ENCODE measurements at places on chromosomes 6 and 20.

GRCh38 chr20:23142162-23143050, 56.3 kb upstream of the CD93 start:
- no peak for DNase-seq

DNA sequence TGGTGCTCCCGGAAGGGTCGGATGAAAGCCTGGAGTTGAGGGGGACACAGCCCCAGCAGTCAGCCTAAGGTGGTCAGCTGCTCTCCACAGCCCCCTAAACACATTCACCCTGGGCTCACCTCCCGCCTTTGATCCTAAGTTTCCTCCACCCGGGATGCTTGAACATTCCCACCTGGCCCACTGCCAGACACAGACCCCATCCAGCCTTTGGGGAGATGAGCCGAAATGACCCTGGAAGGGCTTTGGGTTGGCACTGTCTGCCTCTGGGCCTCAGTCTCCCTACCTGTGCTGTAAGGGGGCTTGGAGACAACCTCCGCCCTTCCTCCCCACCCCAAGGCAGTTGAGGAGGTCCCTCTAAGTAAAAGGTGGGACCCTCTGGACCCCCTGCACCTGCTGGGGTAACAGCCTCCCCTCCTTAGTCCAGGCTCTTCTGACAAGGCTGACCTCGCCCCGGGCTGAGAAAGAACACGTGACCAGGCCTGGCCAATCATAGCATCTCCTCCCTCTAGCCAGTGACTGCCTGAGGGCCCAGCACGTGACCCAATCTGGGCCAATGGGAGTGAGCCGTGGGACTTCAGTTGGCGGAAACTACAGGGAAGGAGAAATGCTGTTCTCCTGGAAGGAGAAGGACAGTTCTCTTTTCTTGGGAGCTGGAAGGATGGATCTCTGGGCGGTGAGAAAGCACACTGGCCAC, 16.9 kb upstream of the UBE2V1 start:
- DNase-seq: no peak

DNA sequence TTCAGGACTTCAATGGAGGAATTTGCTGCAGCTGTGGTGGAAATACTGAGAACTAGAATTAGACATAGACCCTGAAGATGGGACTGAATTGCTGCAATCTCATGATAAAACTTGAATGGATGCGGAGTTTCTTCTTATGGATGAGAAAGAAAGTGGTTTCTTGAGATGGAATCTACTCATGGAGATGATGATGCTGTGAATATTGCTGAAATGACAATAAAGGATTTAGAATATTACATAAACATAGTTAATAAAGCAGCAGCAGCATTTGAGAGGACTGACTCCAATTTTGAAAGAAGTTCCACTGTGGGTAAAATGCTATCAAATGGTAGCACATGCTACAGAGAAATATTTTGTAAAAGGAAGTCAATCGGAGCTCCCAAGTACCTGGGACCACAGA, 264.6 kb downstream of the UBE3D start:
- no peak for DNase-seq

- no peak for DNase-seq
Measured at GRCh38 chr6:163900570-163900969, 486.1 kb downstream of the QKI start.

DNA sequence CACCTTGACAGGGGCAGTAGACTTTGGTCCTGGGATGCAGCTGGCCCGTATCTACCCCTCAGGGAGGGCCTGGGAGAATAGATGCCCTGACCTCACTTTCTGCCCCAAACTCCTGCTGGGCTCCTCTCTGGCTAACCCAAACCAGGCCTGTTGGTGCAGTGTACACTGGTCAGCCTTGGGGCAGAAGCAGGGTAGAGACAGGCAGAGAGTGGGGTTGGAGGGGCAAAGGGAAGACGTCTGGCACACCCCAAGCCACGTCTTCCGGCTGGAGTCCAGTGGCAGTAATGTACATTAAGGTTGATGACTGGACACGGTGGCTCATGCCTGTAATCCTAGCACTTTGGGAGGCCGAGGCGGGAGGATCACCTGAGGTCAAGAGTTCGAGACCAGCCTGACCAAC, 9.3 kb downstream of the DDR1 start:
- DNase-seq: no peak

- no peak for DNase-seq
Measured at GRCh38 chr6:110815015-110815410, 256 bp downstream of the CDK19 start.

- DNase-seq: no peak
Measured at GRCh38 chr6:112223070-112223861, 31.1 kb downstream of the LAMA4 start.

GRCh38 chr6:2549834-2550233, 200.9 kb downstream of the MYLK4 start:
- DNase-seq: no peak

DNA sequence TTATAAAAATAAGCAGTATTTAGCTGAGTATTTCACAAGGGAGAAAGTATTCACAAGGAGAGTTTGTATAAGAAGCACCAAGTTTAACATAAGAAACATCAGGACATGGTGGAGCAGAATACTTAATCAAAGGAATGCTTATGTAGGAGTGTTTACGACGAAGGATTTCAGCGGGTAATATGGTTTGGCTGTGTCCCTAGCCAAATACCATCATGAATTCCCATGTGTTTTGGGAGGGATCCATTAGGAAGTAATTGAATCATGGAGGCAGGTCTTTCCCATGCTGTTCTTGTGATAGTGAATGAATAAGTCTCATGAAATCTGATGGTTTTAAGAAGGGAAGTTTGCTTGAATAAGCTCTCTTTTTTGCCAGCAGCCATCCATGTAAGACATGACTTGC, 1099.1 kb upstream of the ADGRB3 start:
- DNase-seq: no peak

Measured in activated T-cell treated with anti-CD3 and anti-CD28 coated beads for 24 hours (primary cell).